ENCODE measurements at places on chromosomes 7 and 10.

GRCh38 chr7:117165656-117166055, 157.2 kb downstream of the WNT2 start:
- DNase-seq, result peak; percentile 11

GRCh38 chr7:2069472-2069860, 163.3 kb downstream of the MAD1L1 start:
- peak; percentile 27 for DNase-seq

DNA sequence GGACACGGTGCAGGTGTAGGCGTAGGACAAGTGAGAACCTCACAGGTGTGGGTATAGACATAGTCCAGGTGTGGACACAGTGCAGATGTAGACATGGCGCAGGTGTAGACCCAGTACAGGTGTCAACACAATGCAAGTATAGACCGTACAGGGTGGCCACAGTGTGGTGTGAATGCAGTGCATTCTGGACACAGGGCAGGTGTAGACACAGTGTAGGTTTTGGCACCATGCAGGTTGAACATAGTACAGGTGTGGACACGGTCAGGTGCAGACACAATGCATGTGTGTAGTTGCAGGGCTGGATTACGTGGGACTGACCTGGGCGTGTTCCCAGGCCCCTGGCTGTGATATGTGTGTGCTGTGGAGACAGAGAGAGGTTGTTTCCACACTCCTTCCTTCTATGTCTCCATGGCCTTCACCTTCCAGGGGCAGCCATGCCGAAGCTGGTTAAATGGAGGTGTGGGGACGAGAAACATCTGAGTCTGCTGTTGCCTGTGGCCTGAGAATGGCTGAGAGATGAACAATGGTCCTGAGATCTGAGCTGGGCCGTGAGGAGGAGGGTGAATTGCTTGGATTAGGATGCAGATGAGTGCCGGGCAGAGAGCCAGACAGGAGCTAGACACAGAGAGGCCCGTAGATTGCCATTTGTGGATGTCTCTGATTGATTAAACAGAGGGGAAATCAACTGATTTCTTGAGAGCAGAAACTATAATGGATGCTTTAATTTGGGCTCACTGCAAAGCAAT, 343.9 kb upstream of the SHH start:
- DNase-seq, result no peak

DNA sequence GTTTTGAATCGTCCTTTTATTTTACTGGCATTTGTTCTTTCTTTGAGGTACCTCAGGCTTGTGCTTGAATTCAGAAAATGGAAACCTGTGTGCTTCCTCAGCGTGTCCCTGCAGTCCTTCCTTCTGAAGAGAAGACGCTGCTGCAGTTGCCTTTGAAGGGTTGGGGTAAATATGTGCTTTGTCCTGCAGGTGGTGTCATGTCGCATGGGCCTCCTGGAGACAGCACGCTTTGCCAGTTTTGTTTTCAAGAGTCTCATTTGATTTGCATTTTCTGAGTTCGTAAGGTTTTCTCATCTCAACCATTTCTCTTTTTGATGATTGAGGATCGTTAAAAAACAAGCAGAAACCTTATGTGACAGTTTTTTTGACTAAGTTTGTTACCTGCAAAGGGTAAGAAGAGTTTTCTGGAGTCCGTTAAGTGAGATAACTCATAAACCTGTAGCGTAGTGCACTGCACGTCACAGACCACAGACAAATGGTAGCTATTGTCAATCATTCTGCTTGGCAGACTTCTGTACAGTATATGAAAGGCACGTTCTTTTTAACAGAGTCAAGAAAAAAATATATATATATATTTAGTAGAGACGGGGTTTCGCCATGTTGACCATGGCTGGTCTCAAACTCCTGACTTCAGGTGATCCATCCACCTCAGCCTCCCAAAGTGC, 57.0 kb downstream of the CDC123 start:
- no peak for DNase-seq

DNA sequence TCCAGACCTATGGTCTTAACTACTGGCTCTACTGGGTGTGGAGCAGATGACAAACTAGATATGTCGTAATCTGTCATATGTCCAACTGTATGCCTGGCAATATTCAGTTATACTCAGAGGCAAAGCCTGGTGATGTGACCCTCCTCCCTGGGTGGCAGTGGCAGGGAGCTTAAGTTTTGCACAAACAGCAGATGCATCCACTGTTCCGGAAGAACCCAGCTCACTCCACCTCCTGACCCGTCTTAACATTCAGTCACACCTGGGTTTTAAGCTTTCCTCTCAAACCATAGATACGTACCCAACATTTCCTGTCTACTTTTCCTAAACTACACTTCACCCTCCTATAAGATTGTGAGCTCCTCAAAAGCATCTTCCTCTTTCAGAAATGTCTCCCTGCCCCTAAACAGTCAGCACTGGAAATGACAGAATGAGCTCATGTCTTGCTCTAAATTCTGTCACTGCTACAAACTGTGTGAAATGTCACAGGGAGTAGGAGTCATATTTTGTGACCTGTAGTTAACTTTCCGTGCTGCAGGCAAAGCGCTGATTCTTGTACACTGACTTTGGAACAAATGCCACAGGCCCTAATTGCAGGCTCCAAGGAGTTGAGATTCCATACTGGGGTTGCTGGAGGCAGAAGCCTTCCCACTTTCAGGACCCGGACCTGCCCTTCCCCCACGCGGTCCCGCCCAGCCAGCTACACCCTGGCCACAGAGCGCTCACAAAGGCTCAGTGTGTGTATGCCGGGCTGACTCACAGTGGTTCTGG, 23.9 kb downstream of the SCD start:
- peak; percentile 92 for DNase-seq

DNA sequence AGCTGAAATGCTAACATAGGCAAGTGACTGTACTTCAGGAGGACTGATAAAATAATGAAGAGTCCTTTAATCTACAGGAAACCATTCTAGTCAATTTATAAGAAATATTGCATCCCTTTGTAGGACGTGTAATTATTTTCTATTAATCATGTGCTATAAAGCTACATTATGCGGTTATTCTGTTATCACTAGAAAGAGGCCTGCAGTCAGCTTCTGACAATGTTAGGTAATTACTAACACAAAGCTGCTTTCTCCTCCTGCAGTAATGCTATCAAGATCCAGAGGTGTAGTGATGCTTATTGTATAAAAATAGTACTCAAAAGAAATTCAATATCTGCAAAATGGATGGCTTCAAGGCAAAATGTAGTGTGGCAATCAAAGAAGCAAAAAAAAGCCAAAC, 191.1 kb downstream of the SKAP2 start:
- no peak for DNase-seq

DNA sequence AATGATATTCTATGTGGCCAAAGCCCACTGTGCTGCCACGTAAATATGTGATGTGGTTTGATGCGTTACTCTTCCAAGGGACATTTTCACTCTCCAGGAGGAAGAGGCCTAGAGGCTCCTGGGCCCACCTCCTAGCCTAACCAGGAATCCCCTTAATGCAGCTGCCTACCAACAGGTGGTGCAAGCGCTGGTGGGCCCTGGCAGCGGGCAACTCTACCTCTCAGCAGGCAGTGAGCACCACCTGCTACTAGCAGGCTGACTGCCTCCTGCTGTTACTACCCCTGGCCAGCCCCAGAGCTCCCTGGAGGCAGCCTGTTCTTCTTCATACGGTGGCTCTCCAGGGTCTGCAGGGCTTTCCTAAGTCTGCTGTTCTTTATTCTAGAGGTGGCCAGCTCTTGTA, 62.8 kb downstream of the CDH23 start:
- no peak for DNase-seq

- no peak for DNase-seq
Measured at GRCh38 chr10:111392159-111392558, 315.3 kb downstream of the ADRA2A start.

DNA sequence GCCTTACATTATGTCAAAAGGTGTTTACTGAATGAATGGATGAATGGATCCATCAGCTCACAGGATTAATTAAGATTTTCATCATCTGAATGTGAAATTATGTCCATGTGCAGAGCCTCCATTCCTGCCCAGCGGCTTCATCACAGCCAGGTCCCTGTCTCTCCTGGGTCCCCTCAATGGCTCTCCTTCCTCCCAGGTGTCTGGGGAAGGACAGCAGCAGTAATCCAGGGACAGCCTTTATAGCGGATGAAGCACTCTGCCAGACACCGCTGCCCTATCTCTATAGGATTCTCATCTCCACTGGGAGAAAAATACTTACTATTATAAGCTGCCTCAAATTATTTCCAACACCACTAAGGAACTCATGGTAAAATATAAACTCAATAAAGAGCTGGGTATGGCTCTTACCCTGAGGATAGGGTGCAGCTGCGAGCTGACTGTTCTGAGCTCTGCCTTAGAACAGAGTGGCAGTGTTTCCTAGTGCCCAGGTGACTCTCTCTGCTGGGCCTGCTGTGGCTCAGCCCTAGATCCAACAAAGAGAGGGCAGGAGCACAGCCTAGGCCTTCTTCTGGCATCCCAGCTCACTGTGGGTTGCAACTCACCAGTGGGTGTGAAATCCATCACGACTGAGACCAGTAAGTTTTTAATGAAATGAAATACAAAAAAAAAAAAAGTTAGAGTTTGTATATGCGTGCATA, 38.3 kb downstream of the GPRIN2 start:
- DNase-seq, result no peak

GRCh38 chr10:65204999-65205398, 1683.8 kb downstream of the REEP3 start:
- DNase-seq, result no peak

DNA sequence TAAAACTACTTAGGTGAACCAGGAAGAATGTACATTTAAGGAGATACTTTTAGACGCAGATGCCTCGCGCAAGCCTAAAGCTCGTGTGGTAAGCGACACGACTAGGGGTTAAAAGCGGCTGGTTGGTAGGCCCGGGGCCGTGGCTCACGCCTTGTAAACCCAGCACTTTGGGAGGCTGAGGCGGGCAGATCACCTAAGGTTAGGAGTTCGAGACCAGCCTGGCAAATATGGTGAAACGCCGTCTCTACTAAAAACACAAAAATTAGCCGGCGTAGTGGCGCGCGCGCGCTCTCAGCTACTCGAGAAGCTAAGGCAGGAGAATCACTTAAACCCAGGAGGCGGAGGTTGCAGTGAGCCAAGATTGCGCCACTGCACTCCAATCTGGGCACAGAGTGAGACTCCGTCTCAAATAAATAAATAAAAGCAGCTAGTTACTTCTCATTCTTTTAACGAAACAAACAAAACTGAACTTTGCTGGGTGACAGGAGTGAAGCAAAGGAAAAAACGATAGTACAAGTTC, 879 bp downstream of the NUDT5 start:
- DNase-seq, result peak; percentile 15

GRCh38 chr7:46993396-46993795, 588.5 kb downstream of the TNS3 start:
- no peak for DNase-seq

DNA sequence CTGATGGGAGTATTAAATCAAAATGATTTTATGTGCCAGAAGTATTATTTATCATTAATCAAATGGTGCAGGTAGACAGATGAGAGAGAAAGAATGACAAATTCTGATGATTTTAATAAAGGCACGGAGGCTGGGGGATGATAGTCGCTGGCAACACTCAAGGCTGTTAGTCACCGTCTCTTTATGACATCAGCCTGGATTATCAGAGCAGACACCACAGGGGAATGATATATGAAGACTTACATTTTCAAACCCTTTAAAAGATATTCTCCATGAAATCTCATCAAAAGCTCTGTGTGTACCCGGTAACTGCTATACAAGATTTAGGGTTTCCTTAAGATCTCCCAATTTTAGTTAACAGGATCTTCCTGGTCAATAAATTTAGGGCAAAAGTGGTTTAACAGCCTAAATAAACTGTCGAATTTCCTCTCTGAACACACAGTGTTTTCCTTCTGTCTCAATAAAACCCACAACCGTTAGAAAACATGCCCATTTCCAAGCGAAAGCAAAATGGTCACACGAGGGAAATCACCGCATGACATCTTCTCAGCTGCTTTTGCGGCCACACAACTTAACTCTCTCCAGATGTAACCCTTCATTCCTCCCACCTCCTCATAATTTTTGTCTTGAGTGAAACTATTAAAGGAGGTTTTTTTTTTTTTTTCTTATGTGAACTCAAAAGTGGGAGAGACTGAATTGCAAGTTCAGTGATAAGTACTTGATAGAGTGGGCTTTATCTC, 133.2 kb upstream of the FAM171A1 start:
- no peak for DNase-seq

DNA sequence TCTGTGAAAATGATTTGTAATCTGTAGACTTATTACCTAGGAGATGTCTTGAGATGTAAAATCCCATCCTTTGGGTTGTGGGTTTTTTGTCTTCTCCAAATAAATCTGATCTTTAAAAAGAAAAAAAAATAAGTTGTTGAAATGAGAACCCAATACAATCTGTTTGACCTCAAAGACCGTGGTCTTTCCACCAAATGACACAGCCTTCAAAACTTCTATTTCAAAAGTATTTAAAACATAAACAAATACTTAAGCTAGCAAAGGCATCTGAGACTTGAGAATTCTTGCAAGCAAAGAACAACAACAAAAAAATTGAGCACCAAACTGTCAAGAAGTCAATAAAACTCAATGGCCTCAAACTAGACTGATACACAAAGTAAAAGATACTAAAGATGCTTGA, 67.9 kb upstream of the HECW1 start:
- DNase-seq, result no peak

- DNase-seq, result no peak
Measured at GRCh38 chr7:16657656-16658279, 11.8 kb downstream of the BZW2 start.

- peak; percentile 70 for DNase-seq
Measured at GRCh38 chr10:48634198-48634983, 29.5 kb upstream of the ARHGAP22 start.

DNA sequence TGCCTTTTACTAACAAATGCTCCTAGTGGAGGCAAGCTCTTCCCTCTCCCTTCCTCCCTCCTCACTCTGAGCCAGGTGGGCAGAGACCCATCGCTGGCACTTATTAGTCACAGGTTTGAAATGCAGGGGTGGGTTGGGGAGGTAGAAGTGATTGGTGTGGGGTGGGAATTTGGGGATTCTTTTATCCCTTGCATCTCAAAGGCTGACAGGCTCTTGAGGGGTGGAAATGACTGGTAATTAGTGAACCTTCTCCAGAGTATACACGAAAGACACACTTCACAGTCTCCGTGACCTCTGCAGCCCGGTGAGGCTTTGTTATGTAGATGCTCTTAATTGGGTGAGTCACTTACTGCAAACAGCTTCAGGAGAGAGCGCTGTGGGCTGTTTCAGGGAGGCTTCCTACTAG, 13.9 kb upstream of the LRMDA start:
- no peak for DNase-seq

GRCh38 chr10:42970451-42971250, 106.2 kb upstream of the RET start:
- DNase-seq, result no peak
